Activated effector memory CD4-positive, alpha-beta T cell treated with Interleukin-2 at 50 U/mL for 16 hours (primary cell): ENCODE measurements at places on chromosomes 3 and 15.

GRCh38 chr3:10465161-10465560 is 40.2 kb downstream of the ATP2B2 start:
- no peak for DNase-seq

DNA sequence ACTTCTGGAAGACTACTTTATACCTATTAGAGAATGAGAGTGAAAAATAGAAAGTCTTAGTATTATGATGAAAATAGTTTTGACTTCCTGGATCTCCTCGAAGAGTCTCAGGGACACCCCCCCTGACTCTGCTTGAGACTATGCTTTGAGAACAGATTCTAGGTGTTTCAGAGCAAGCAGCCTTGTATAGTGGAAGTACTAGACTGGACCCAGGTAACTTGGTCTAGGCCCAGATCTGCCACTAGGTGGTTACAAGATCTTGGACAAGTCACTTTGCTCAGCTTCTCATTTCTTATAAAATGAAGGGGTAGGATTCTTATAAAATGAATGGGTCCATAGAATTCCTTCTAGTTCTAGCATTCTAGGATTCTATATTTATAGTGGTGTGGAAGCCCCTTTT is 9.1 kb downstream of the ABHD5 start:
- no peak for DNase-seq

DNA sequence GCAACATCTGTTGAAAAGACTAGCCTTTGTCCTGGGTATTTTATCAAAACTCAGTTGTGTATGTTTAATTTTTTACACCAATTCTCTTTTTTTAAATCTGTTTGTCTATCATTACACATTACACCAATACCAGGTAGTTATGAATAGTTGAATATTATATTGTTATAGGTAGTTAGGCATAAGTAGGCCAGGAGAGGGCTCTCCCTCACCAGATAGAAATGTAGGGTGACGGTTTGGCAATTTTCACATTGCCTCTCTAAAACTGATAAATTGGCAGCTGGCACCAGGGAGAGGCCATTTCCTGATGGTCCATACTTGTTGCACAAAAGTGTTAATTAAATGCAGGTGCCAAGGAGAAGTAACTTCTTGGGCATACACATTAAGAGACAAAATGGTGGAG is 483.1 kb upstream of the EPHA6 start:
- no peak for DNase-seq

- DNase-seq: no peak
Observed at GRCh38 chr15:30979457-30979856, 12.0 kb downstream of the MTMR10 start.

- DNase-seq: no peak
Observed at GRCh38 chr3:13494463-13495350, 14.6 kb downstream of the HDAC11 start.

GRCh38 chr3:188432802-188433520 is 279.0 kb downstream of the LPP start:
- DNase-seq: no peak

DNA sequence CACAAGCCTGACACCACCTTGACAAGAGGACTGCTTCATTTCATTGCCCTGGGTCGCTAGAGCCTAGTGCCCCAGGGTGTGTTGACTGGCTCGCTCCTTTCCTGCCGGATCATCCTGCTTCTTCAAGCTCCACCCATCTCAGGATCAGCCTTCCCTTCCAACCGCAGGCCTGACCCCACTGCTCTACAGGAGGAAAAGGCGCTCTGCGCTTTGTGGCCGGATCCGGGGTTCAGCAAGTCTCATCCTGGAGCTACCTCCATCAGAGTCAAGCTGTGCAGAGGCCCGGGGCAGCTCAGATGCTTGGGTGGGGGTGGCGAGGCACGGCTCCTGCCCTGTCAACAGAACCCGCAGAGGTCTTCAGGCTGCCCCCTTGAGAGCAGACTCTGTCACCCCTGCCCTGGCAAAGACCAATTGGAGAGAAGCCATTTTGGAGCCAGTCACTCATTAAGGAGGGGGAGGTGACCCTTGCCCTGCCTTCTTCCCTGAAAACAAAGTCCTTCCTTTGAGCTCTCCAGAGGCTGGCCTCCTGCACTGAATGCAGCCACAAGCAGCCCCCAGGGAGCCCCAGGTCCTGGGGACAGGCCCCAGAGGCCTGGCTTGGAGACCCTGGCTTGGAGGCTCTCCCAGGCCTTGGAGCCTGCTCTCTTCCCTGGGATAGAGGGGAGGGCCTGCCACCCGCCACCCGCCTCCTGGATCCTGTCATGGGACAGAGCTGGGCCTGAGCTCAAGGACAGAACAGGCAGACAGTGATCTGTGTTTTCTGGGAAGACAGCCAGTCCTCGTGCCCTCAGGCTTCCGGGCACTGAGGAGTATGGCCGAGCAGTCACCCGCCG is 80.3 kb downstream of the CPN2 start:
- no peak for DNase-seq

DNA sequence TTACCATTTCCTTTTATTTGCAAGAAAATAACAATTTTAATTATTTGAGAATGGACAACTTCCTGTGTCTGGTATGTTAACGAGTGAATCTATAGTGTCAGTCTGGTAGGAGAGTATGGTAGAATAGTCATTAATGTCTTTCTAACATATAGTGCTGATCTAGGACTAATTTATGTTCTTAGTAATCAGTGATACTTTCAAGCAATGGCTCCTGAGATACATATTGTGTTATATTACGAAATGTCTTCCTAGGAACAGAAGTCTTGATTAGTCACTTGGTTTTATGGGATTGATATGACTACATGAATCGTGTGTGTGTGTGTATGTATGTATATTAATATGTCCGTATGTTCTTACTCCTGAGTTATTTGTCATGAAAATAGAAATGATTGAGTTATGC is 66.6 kb upstream of the PAQR5 start:
- no peak for DNase-seq

- no peak for DNase-seq
Observed at GRCh38 chr15:31155151-31155550, 53.6 kb upstream of the TRPM1 start.

DNA sequence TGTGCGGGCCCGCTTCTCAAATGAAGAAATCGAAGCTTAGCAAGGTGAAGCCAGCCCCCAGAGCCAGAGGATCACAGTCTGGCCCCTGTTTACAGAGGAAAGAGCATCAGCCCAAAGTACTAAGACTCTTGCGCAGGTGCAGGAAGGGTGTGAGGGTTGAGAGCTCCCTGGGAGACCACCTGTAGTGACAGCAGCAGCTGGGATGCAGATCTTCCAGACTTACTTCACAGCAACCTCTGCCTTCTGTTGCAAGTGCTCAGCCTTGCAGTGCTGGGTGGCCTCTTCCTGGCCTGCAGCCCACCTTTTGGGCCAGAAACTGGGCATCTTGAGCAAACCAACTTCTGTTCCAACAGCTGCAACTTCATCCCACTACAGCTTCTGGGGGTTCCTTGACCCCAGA is 19.7 kb downstream of the SPATA12 start:
- no peak for DNase-seq

- DNase-seq: no peak
Observed at GRCh38 chr3:18308096-18308650, 117.0 kb downstream of the SATB1 start.

DNA sequence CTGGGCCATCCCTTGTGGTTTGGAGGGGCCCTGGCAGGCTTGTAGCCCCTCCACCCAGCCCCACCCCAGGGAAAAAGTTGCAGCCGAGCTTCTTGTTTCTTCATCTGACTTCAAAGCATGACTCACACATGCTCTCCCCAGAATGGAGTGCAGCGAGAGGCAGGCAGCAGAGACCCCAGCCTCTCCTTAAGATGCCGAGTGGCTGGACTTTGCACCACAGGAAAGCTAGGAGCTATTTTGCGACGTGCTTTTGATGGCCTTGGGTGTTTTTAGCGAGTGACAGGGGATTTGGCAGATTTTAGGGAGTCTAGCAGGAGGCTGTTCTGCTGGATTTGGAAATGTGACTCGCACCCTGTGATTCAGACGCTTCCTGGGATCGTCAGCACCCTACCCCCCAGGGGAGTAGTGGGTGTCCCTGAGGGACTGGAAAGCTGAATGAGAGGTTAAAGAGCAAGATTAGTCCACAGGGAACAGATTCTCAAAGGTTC is 14.2 kb downstream of the BAHD1 start:
- no peak for DNase-seq

DNA sequence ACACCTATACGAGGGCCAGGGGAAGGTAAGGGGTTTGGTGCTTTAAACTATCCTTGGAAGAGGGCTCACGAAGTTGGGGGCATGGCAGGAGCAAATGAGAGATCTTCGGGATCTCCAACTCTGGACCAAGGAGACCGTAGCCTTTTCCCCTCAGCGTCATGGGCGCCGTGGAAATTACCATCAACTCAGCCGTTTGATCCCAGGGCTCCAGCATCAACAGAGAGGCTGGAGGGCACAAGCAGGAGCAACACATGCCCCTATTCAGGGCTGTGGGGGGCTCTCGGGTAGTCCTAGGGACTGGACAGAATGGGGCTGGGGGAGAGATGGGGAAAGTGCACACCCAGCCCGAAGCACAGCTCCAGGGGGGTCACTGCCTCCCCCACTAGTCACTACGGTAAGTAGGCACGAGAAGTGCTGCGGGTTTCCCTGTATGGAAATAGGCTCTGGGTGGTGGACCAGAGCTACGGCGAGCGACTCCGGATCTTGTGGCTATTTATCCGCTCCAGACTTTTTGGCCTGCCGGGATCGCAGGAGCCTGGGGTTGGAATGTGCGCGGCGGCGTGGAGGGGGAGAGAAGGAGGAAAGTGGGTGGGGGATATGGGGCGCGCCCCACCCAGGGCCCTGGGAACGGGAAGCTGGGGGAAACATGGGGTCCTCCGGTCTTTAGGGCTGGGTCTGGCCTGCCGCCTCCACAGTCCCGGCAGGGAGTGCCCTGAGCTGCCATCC is 539 bp upstream of the LAMB2 start:
- no peak for DNase-seq

- no peak for DNase-seq
Observed at GRCh38 chr3:126782536-126782935, 78.5 kb downstream of the CHCHD6 start.

GRCh38 chr15:60673918-60674558 is 195.1 kb upstream of the ICE2 start:
- DNase-seq: no peak

DNA sequence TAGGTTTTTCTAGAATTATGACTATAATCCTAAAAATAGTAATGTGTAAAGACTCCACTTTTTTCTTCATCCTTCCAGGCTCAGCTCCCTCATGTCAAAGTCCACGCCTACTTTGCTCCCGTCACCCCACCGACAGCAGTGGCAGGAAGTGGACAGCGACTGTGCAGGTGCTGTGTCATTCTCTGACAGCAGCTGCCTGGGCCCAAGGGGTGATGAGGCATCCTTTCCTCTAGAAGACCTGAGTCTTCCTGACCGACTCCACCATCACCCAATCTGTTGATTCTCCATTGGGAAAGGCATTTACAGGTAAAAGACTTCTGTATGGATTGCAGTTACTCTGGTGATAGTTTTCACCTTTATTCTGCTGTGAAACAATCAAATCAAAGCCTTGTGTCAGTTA is 54.8 kb downstream of the UBP1 start:
- DNase-seq: peak; percentile 7

DNA sequence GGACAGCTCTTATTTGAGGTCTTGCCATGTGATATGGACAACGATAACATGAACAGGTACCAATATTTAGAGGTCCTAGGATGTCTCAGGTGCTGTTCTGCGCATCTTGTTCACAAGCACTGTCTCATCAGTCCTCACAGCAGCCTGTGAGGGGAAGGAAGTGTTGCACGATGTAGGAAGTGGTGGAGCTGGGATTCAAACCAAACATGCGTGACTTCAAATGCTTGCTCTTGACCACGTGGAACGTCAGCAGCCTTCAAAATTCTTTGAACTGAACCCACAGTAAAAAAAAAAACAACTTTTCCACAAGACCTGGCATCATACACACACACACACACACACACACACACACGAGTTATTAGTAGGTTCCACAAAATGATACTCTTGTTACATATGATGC is 153.4 kb upstream of the SMAD3 start:
- DNase-seq: peak; percentile 37

- no peak for DNase-seq
Observed at GRCh38 chr15:51226576-51227210, 111.7 kb downstream of the CYP19A1 start.

GRCh38 chr3:174398761-174399160 is 460.4 kb upstream of the NAALADL2 start:
- DNase-seq: no peak

- DNase-seq: no peak
Observed at GRCh38 chr3:172021164-172021563, 18.2 kb upstream of the FNDC3B start.

- no peak for DNase-seq
Observed at GRCh38 chr3:148873977-148874376, 8.9 kb downstream of the CPA3 start.

DNA sequence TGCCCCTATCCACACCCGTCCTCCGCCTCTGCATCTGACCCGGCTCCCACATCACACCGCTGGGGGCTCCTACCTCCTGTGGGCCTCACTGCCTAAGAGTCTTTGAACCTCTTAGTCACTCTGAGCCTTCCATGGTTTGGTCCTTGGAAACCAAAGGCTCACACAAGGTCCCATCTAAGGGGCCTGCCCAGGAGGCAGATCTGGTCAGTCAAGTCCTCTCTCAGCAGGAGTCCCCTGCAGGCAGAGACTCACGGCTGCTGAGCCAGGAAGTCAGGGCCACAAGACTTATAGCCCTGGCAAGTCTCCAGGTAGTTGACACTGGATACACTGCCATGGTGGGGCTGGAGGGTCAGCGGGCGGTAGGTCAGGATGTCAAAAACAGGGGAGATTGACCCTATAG is 31.2 kb upstream of the ALDH1L1 start:
- DNase-seq: no peak

DNA sequence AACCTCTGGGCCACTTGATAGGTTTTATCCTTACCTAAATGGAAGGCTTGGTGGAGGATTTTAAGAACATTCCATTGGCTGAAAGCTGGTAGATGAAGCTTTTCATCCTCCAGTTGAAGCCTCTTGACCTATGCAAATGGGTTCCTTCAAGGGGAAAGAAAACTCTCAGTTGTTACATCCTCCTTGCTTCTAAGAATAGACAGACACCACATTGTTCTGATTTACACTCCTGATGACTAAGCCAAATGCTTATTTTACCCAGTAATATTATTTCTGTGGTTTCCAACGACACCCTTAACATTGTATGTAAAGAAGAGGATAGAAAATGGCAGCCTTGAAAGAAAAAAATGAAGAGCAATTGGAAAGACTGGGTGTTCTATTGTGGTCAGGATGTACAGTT is 480.5 kb downstream of the OTOL1 start:
- no peak for DNase-seq

DNA sequence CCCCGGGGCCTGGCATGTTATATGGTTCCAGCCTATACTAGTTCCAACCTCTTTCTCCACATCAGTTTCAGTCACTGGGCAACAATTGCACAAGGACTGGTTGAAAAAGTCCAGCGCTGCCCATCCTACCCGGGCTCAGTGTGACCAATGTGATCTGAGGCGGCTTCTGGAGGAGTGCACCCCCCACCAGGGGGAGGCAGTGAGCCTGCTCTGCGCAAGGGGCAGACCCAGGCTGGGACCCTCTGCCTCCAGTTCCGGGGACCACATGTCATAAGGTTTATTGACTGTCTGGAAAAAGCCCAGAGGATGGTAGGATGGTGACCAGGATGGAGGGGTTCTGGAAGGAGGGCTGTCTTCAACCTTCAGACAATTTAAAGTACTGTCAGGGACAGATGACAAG is 25.6 kb upstream of the NR2E3 start:
- no peak for DNase-seq
